ENCODE measurements at places on chromosomes 4 and X.

DNA sequence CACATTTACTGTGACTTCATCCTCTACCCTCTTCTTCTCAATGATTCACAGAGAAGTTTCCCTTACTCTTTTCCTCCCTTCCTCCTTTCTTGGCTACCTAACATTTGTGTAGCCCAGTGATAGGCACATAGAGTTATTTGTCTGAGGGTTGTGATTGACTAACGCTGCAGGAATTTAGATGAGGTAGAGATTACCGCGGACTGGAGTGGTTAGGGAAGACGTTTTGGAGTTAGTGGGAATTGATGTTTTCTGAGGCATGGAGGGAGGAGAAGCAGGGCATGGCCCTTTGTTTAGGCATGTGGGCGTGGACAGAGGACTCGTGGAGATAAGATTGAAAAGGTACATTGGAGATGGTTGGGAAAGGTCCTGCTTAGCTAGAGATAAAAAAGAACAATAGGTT lies 246.7 kb downstream of the GPAT3 start:
- DNase-seq = no peak

GRCh38 chrX:41435708-41436107 lies 11.4 kb upstream of the NYX start:
- no peak for DNase-seq

GRCh38 chr4:3344596-3344995 lies 51.8 kb downstream of the RGS12 start:
- no peak for DNase-seq

DNA sequence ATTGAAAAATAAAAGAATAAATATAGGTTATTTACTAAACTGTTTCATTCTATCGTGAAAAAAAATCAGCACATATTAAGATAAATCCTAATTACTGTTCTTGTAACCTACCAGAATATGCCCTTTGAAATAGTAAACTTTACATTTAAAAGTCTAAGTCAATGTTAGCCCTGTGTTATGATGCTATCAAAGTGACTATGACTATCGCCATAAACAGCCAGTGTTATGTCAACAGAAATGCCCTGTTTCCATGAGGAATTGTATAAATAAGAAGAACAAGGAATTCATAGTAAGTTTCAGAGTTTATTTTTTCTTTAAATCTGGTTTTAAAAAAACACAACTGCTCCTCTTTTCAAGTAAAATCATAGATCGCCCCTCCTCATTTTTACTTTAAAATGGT lies 11.4 kb downstream of the NR3C2 start:
- DNase-seq = no peak

- no peak for DNase-seq
Observed at GRCh38 chrX:153880440-153880815, 5.5 kb downstream of the L1CAM start.

DNA sequence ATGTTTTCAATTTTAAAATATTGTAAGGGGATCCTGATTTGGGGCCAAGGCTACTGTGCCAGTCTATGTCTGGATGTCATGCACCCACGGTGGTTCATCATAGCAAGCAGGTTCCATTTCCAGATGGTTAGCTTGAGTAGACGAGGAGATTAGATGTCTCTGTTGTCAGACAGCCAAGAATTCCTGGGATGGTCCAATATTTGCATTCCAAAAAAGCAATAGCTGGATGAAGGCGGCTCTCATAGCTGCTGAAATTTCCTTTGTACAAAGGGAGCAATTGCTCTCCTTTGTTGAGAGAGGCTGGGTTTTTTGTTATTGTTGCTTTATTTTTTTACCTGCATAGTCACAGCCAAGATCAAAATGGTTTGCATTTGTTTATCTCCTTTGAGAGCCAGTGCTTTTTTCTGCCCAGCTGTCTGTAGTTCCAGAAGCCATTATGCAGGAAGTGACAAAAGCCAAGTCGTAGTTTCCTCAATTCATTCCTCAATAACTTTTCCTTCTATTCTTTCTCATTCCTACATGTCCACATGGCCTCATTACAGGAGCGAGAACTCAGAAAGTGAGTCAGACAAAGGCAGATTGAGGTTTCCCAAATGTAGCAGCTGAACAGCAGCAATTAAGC lies 107.9 kb downstream of the MMRN1 start:
- no peak for DNase-seq

Data from Kasumi-1 (cell line).